ENCODE measurements at places on chromosomes 16 and 17.

DNA sequence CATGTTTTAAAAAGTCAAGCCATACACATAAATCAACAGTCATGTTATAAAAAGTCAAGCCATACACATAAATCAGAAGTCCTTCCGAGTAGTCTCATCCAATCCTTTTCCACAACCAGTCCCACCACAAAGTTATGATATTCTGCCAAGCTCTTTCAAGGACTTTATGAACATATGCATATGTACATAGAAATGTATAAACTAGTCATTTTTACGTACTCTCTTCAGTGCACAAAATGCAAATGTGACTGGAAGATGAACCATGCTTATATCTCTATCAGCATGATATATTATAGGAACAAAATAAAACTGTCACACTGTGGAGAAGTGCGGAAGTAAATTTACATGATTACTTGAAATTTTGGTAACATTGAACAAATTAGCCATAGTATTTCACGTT, 200.9 kb downstream of the CNTNAP4 start:
- H3K4me1 ChIP-seq, result no peaks in the 10 kb centered on the region
- no peak overlapping the region for H3K4me3 ChIP-seq
- no peaks in the 10 kb centered on the region for H3K36me3 ChIP-seq
- H3K27ac ChIP-seq, result no peak overlapping the region
- no peak for DNase-seq

- no peaks in the 10 kb centered on the region for H3K36me3 ChIP-seq
- no peaks in the 10 kb centered on the region for H3K4me1 ChIP-seq
- no peak overlapping the region for H3K4me3 ChIP-seq
Observed at GRCh38 chr16:66378741-66379570, 12.5 kb downstream of the CDH5 start.

- H3K36me3 ChIP-seq, result no peaks in the 10 kb centered on the region
- H3K4me3 ChIP-seq, result no peak within 1 kb of the TSS
- no peak for DNase-seq
- peaks cover 2% of the 10 kb centered on the region for H3K27me3 ChIP-seq
- no peak within 1 kb of the TSS for H3K27ac ChIP-seq
- peaks cover 3% of the 10 kb centered on the region for H3K4me1 ChIP-seq
Observed at GRCh38 chr17:58238147-58238634, at the start of gene LPO. TSS of gene LPO (plus strand) at chr17:58238584. CDS start at chr17:58242980, 4,396 bp downstream.

- no peak for DNase-seq
- H3K27me3 ChIP-seq, result no peaks in the 10 kb centered on the region
- peaks cover 4% of the 10 kb centered on the region for H3K36me3 ChIP-seq
- no peak overlapping the region for H3K27ac ChIP-seq
- peaks cover 17% of the 10 kb centered on the region for H3K4me1 ChIP-seq
Observed at GRCh38 chr17:40451420-40451819, 8.2 kb downstream of the IGFBP4 start.

- no peak for DNase-seq
- H3K4me3 ChIP-seq, result no peak overlapping the region
- H3K36me3 ChIP-seq, result no peaks in the 10 kb centered on the region
- H3K27ac ChIP-seq, result no peak overlapping the region
- H3K4me1 ChIP-seq, result no peaks in the 10 kb centered on the region
- H3K27me3 ChIP-seq, result no peaks in the 10 kb centered on the region
Observed at GRCh38 chr16:35450648-35451047, 1991.2 kb downstream of the TP53TG3F start.

DNA sequence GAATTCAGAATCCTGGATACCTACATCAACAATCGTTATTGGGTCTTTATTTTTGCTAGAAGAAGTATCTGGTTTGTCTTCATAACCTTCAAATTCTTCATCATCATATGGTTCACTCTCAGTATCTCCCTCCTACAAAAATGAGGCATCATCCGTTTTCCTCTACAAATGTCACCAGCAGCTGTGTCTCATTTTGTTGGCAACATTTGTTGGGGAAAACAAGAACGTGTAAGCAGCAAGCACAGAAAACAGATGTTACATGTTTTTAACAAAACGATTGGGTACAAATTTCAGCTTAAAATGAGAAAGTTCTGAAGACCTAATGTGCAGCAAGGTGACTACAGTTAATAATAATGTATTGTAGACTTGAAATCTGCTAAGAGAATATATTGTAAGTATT, 8.7 kb downstream of the CCDC47 start:
- peaks cover 4% of the 10 kb centered on the region for H3K36me3 ChIP-seq
- H3K27ac ChIP-seq, result no peak overlapping the region
- no peak overlapping the region for H3K4me3 ChIP-seq
- no peaks in the 10 kb centered on the region for H3K27me3 ChIP-seq
- no peak for DNase-seq

DNA sequence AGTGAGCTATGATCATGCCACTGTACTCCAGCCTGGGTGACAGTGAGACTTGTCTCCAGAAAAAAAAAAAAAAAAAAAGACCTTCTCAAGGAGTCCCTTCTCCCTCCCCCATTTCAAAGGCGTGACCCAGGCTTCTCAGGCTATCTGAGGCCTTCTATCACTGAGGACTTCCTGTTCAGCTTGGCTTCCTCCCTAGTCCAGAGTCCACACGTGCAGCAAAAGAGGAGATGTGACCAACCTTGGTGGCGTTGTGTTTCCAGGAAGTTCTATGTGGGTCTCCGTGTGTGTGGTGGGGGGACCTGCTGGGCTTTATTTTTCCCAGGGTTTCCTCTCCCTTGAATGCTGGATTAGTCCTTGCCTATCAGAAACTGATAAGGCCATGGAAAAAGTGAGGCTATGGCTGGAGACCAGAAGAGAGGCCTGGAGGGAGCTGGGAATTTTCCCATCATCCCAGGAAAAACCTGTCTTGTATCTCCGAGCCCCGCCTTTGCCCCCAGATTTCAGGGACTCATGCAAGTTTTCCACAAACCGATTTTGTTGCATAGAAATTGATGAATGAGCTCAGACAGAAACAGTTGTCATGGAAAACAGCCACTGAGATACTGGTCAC, 148.1 kb downstream of the SALL1 start:
- no peaks in the 10 kb centered on the region for H3K4me1 ChIP-seq
- H3K27ac ChIP-seq, result no peak overlapping the region
- H3K27me3 ChIP-seq, result no peaks in the 10 kb centered on the region
- no peak for DNase-seq
